ENCODE measurements at places on chromosomes 1 and 21. TPM values are rescaled to one million over a fixed set of nuclear protein-coding genes. Genes with fewer than 3 reads are reported as not detected.

The STUM gene
- total RNA-seq: not detected

The GLMN gene
- 20.0 TPM for total RNA-seq

The CRYBG2 gene
- total RNA-seq: not detected

The MR1 gene
- total RNA-seq: 4.2 TPM

The TEX38 gene
- not detected for total RNA-seq

The RHOU gene
- 0.53 TPM for total RNA-seq

The CACNA1E gene
- total RNA-seq: not detected

The BMP8A gene
- total RNA-seq: not detected

The RGS13 gene
- not detected for total RNA-seq

The ERMAP gene
- total RNA-seq: 7.8 TPM

The DYNLT5 gene
- total RNA-seq: 0.27 TPM

The CFHR5 gene
- total RNA-seq: not detected

The CSF3R gene
- total RNA-seq: not detected

The LTN1 gene
- 50.5 TPM for total RNA-seq

The TMEM50B gene
- total RNA-seq: 39.5 TPM

The TNFRSF1B gene
- 28.1 TPM for total RNA-seq

The AHCYL1 gene
- 76.2 TPM for total RNA-seq

The ATG4C gene
- total RNA-seq: 11.6 TPM

The MLLT11 gene
- 11.7 TPM for total RNA-seq

The AIM2 gene
- 0.29 TPM for total RNA-seq

The CYP2J2 gene
- 0.22 TPM for total RNA-seq

The S1PR1 gene
- 225 TPM for total RNA-seq

The S100A4 gene
- 1.2 TPM for total RNA-seq

The HAO2 gene
- total RNA-seq: not detected

The DCDC2B gene
- not detected for total RNA-seq

The OR2L8 gene
- not detected for total RNA-seq

The ALX3 gene
- total RNA-seq: not detected

The CENPL gene
- total RNA-seq: 35.8 TPM

The OR2T35 gene
- not detected for total RNA-seq

The HES3 gene
- total RNA-seq: not detected

The OR2T2 gene
- total RNA-seq: not detected

The PGLYRP4 gene
- not detected for total RNA-seq

The PRELP gene
- 0.07 TPM for total RNA-seq

The BSND gene
- total RNA-seq: not detected

The DNASE2B gene
- total RNA-seq: not detected

The NBPF20 gene
- 3.7 TPM for total RNA-seq

The C1orf226 gene
- 3.7 TPM for total RNA-seq

The ACKR1 gene
- 0.13 TPM for total RNA-seq
